Activated CD8-positive, alpha-beta T cell treated with anti-CD3 and anti-CD28 coated beads for 36 hours (primary cell): ENCODE measurements at places on chromosomes 7 and 10. TPM values are rescaled to one million over a fixed set of nuclear protein-coding genes. Genes with fewer than 3 reads are reported as not detected.
A peak's percentile ranks its signal among the peaks of the same experiment; 100 is the strongest.

DNA sequence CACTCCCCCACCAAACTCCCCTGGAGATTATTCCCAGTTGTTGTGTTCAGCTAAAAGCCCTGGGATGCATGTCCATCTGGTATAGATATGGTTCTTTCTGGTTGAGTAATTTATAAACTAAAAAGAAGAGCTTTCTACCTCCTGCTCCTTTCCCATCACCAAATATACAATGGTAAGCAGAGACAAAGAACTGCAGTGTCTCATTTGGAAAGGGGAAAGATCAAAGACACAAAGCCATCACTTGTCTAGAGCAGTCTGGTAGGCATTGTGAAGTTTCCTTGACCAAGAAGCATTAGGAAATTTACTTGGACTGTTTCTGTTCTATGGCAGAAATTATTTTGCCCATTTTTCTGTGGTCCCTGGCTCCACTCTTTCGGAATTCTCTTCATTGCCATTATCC lies 24.9 kb upstream of the PANK1 start:
- no peak for DNase-seq

- no peak for DNase-seq
Observed at GRCh38 chr10:6168084-6168483, 34.6 kb upstream of the PFKFB3 start.

DNA sequence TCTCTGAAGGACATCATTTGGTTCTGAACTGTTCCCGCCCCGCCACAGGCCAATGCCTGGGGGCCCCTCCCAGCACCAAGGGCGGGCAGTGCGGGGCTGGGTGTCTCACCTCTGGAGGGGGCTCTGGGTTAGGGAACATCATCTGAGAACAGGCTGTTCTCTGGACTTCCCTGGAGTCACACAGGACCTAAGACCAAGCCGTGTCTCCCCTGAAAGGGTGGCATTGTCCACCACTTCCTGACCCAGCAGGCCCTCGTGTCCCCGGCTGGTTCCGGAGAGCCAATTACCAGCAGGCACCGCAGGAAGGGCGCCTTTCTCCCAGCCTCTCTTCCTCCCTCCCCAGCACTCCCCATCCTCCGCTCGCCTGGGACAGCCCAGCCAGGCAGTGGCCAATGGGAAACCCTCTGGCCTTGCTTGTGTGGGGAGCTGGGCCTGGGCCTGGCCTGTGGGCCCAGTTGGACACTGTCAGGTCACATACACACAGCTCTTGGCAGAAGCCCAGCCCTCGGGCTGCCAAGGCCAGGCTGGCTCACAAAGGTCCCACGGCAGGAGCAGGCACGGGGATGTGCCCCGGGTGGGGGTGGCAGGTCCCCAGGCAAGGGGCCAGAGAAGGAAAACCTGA lies 119.5 kb downstream of the SPDYE5 start:
- DNase-seq, result no peak

GRCh38 chr10:12103802-12104201 lies 25.7 kb upstream of the SEC61A2 start:
- no peak for DNase-seq

DNA sequence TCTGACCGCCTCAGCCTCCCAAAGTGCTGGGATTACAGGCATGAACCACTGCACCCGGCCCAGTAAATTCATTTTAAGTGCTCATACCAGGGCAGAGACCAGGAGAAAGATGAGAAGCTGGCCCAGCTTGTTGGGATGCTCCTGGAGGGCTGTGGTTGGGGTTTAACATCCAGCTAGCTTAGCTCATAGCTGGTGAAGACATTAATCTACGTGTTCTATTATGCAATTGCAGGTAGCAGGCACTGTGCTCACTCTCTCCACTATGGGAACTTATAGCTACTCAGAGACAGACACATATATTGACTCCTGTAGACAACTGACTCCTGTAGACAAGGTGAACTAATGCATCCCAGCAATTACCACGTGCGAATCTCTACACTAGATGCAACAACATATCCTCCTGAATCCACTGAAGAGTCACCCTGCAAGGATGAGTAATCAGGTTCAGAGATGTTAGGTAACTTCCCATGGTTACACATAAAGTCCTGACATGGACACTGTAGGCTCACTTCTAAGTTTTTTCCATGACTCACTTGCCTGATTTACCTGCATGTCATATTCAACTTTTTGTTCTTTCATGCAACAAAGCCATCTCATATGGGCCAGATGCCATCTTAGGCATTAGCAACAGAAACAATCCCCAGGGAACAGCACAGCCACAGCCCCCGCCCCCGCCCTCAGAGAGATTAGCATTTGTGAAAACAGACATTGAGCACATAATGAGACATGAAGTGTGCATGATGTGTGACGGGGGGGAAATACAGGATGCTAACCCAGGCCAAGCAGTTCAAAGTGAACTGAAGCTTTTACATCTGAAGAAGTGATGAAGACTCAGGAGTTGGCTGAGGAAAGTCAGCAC lies 37.2 kb downstream of the ERLIN1 start:
- DNase-seq, result peak; percentile 60

DNA sequence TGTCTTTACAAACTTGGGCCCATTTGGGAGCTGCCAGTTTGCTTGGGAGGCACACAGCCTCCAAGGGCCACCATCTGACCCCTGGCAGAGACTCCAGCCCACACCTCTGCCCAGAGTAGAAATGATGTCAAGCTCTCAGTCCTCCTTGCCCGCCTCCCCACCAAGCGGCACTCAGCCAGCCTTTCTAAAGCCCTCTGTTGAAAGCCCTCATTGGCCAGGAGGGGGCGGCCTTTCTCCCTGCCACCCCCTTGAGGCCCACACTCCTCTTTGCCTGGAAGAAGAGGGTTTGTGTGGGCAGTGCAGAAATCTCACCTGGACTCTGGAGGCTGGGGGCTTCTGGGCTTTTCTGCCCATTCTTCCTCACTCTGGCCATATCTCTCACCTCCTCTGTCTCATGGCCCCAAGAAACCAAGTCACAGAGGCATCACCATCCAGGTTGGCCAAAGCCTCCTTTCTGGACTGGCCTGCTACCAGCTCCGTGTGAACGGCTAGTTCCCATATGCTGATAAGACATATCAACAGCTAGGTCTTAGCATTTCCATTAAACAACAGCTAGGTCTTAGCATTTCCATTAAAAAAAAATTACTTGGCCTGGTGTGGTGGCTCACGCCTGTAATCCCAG lies 36.1 kb downstream of the UBTD1 start:
- peak; percentile 64 for DNase-seq

DNA sequence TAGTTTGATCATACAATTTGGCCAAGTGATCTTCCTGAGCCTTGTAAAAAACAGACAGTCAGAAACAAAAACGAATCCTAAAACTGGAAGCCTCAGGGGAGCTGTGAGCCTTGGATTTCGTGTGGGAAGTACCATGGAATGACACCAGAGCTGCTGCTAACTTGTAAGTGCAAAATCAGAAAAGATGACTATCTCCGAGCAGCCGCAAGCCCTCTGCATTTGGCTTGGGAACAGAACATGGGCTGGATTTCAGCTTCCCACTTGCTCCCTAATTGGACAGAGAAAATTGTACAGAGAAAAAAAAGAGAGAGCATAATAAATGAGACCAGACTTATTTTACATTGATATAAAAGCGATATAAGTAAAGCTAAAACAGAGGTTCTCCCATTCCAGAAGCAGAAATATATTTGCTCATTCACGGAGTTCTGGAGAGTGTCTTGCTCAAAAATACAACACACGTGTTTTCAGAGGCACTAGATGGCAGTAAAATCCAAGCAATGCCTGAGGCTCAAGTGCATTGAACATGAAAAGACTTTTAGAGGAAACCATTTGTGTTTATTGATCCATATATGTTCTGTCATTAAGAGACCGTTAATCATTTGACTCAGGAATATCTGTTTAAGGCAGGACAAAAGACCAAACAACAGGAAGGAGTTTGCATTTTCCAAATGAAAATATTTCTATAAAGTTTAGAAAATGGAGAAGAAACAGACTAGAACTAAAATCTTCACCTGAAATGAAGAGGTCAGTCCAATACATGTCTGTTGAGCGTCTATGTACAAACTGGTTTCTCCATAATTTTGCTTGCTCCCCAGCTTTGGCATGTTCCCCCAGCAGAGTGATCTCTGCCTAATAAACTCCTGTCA lies 78.3 kb upstream of the SLC26A5 start:
- DNase-seq, result no peak

DNA sequence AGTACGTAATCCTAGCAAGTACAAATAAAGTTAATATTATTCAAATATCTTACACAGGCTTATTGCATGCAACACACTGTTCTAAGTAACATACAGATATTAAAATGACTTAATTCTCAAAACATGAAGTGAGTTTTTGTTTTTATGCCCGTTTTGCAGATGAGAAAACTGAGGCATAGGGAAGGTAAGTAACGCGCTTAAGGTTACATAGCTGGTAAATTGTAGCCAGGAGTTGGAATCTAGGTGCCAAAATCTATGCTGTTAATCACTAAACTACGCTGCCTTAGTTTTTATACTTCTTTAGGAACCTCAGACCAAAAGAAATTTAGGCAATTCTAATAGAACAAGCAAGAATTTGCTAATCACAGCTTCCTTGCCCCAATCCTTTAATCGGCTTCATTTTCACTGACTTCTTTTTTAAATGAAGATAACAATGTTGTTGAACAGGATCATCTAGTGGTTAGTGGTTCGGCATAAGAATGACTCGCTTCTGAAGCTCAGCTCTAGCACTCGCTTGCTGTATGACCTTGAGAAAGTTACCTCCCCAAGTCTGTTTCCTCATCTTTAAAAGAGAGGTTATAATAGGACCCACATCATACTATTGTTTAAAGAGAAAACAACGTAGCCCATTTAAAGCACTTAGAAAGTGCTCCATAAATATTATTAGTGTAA lies 1.0 kb upstream of the LRRTM3 start:
- no peak for DNase-seq

- DNase-seq, result no peak
Observed at GRCh38 chr10:46992803-46993561, 81.8 kb downstream of the PTPN20 start.

DNA sequence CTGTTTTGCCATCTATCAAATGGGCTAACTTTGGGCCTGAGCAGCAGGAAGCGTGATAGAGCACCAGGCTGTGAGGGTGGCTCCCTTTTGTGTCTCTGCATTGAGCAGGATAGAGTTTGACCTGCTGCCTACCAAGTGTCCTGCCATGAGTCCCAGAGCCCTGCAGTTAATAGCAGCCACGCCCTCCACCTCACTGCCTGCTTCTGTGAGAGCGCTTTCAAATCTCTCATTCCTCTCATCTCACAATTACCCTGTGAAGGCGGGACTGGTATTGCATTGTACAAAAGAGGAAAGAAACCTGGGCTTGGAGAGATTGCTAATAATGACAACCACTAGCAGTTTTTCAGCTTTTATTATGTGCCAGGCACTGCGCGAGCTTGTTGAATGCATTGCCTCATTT lies 39.9 kb downstream of the UNC5B start:
- DNase-seq, result no peak

- peak; percentile 47 for DNase-seq
Observed at GRCh38 chr7:50805447-50806125, 22.9 kb upstream of the GRB10 start.

- DNase-seq, result no peak
Observed at GRCh38 chr7:156524818-156525597, 115.6 kb upstream of the RNF32 start.

DNA sequence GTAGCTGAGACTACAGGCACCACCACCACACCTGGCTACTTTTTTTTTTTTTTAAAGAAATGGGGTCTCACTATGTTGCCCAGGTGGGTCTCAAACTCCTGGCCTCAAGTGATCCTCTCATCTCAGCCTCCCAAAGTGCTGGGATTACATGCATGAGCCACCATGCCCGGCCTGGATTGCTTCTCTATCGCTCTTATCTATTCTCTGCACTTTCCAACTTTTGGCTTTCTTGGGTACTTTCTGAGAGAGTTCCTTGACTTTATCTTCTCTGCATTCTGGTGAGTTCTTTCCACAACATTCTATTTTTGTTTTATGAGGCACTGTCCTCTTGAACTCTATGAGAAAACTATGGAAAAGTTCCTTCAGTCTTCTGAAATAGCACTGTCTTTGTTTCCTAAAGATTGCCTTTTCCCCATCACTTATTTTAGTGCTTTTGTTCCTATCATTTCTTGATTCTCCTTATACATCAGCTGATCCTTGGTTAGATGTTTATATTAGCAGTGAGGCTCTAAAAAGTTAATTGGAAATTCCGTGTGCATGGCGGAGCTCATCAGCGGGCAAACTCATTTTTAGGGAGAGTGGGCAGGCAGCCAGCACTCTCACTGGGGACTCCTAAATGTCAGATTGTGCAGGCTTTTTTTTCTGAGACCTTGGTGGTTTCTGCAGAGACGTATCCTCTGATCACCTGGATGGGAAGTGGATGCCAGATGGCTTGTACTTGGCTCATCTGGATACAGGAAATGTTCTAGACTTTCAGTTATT lies 43.9 kb downstream of the HIP1 start:
- no peak for DNase-seq

DNA sequence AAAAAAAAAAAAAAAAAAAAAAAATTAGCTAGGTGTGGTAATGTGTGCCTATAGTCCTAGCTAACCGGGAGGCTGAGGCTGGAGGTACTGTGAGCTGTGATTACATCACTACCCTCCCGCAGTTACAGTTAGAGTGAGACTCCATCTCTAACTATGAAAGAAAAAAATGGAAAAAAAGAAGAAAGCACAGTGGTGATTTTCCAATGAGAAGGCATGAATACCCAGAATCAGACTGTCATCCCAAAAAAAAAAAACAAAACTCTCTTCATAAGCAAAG lies 269.9 kb upstream of the MKLN1 start:
- DNase-seq, result peak; percentile 65

DNA sequence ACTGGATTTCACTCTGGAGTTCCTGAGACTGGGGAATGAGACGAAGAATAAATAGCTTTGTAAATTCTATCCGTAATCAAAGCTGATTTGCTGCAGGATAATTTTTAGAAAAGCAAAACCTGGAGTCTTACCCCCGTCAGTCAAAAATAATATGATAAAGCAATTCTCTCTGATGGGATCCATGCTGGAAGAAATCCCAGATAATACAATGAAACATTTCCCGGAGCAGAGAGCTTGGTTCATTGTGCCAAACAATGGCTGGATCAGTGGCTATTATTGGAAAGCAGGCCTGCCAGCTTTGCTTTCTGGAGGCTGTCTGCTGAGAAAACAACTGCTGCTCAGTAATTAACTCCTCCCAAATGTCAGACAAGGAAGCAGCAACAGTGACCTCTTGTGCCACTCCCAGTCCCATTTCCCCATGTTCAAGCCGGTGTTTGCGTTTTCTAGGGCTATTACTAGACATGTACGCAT lies 609.4 kb upstream of the PCDH15 start:
- no peak for DNase-seq

GRCh38 chr7:142776206-142776844 lies 5.6 kb downstream of the PRSS2 start:
- DNase-seq, result no peak

GRCh38 chr10:124522933-124523871 lies 61.6 kb downstream of the LHPP start:
- DNase-seq, result no peak

GRCh38 chr7:138710536-138711385 lies 9.6 kb upstream of the SVOPL start:
- DNase-seq, result no peak

GRCh38 chr7:43057141-43057540 lies 55.3 kb upstream of the HECW1 start:
- no peak for DNase-seq

The ASB15 gene
- total RNA-seq, result not detected

The FFAR4 gene
- total RNA-seq, result not detected

The C10orf53 gene
- total RNA-seq, result not detected

The PON3 gene
- not detected for total RNA-seq

The DDC gene
- total RNA-seq, result 1.2 TPM

The NSUN6 gene
- total RNA-seq, result 20.7 TPM
